ENCODE measurements at places on chromosomes 3 and 15. TPM values are rescaled to one million over a fixed set of nuclear protein-coding genes. Genes with fewer than 3 reads are reported as not detected.
A peak's percentile ranks its signal among the peaks of the same experiment; 100 is the strongest.

KCNMB3 gene
- 0.13 TPM for total RNA-seq

C2CD4A gene
- total RNA-seq = not detected

DAZL gene
- not detected for total RNA-seq

GRCh38 chr3:63069806-63070475 lies 194.7 kb upstream of the CADPS start:
- no peak for DNase-seq

CNTN3 gene
- total RNA-seq = not detected

DNA sequence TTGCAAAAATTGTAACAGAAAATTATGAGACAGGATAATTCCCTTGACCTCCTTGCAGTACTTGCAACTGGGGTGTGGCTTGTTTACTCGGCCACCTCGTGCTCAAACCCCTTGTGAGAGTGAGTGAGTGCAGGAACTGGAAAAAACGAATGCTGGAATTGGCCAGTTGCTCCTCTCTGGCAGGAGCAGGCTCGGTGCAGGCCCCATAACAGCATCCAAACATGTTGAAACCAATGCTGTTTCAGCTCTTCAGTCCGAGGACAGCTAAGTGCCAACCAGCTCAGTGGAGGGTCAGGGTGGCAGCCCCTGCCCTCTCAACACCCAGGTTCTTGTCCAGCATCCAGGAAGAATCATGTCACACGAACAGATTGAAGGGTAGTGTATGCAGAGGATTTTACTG lies 36.9 kb downstream of the METTL6 start:
- DNase-seq = no peak

GRCh38 chr3:196793246-196793645 lies 53.6 kb downstream of the PAK2 start:
- DNase-seq = peak; percentile 38

GRCh38 chr15:80474224-80475215 lies 70.3 kb downstream of the ARNT2 start:
- DNase-seq = no peak

DNA sequence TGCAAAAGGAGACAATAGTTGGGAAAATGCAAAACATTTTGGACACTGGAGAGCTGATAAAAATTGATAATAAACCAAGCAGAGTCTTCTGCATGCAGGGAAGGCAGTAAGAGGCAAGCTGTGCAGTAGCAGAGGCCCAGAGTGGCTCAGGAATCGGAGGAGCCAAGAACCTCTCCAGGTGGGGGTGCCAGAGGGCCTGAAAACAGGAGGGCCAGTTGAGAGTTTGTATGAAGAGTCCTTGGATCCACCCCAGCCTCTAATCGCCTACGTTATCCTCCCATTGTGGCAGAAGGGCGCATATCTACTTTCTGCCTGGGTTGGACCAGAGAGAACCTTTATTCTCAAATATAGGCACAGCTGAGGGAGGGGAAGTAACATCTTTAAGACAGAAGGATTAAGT lies 48.9 kb upstream of the RBP1 start:
- no peak for DNase-seq

- DNase-seq = no peak
Observed at GRCh38 chr3:127491909-127492308, 98.6 kb downstream of the TPRA1 start.

- DNase-seq = no peak
Observed at GRCh38 chr3:100274361-100274760, 13.6 kb downstream of the TBC1D23 start.

INSYN1 gene
- total RNA-seq = not detected

DNA sequence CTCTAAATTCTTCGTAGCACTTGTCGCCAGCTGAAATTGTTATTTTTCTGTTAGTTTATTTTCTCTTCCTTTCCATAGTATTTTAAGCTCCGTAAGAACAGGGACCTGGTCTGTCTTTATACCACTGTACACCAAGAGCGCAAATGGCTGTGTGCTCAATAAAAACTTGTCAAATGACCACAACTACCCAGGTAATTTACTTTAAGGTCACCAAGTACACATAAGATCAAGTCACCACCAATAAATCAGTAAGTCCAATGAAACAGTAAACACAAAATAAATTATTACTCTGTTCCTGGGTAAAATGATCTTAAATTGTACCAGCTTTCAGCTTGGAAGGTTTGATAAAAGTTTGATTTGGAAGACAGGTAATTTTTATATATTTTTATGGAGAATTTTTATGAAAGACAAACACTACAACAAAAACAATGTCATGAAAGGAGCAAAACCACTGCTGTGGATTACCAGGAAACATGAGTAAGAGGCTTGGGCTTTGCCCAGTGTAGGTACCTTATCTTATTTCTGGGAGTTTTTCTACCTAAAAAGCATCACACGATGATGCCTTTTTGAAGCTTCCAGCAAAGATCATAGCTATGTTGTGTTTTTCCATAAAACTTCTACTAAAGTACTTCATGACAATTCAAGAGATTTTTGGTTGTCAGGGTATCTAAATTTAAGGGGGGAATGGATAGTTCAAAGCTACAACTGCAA lies 406.8 kb downstream of the SHQ1 start:
- DNase-seq = no peak

- DNase-seq = no peak
Observed at GRCh38 chr3:36408146-36408545, 27.8 kb downstream of the STAC start.

CLEC3B gene
- 11.6 TPM for total RNA-seq

- no peak for DNase-seq
Observed at GRCh38 chr3:16834753-16835152, 50.0 kb upstream of the PLCL2 start.

SERP1 gene
- total RNA-seq = 93.9 TPM

DNA sequence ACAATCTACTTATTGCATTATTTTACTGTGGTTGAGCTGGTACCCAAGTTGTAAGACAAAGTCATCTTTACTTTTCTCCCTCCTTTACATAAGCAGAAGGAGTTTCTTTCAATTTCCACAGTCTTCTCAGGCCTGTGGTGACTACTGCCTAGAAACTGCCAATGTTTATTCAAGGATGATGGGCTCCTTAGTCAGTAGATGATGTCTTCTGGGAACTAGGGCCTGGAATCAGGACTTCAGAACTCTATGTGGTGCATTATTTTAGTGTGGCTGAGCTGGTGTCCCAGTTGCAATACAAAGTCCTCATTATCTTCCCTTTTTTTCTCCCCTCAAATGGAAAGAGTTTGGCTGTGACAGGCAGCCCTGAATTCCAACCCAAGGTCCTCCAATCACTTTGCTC lies 1762.5 kb downstream of the SI start:
- DNase-seq = no peak

DNA sequence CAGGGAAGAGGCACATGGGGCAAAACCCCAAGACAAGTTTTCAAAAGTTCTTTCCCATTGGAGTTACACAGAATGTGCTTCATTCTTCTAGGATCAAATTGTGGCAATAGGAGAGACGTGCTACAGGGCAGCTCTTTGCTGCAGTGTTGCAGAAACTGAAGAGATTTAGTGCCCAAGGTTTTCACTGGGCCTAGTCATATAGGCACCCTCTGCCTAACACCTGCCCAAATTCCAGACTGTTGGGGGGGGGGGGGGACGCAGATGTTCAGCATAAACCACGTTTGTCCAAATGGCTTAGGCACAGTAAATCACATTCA lies 346.8 kb upstream of the ZNF717 start:
- no peak for DNase-seq

AGBL1 gene
- not detected for total RNA-seq

DNA sequence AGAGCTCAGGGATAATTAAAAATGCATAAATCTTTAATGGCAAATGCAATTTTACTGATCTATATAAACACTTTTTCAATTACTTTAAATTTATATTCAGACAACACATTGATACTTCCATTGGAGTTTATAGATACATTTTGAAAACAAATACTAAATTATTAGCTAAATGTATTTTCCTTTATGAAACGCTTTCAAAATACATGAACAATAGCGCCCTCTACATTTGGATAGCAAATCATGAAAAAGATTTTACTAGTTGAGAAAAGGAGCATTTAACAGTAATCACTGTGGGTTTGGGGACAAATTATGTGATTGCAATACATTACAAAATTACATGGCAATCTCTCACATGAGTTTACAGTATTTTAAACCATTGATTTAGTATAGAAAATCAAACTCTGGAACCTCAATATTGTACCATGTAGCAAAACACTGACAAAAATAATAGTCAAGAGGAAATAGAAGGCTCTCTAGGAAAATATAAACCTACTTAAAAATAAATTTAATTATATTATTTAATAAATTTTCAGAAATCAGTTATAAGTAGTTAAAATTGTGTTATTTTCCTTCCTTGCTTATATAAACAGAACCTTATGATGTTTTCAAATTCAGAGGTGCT lies 207.9 kb downstream of the ZIC1 start:
- no peak for DNase-seq

OR4F6 gene
- total RNA-seq = not detected

- DNase-seq = no peak
Observed at GRCh38 chr3:149009732-149010131, 18.4 kb downstream of the GYG1 start.

DNA sequence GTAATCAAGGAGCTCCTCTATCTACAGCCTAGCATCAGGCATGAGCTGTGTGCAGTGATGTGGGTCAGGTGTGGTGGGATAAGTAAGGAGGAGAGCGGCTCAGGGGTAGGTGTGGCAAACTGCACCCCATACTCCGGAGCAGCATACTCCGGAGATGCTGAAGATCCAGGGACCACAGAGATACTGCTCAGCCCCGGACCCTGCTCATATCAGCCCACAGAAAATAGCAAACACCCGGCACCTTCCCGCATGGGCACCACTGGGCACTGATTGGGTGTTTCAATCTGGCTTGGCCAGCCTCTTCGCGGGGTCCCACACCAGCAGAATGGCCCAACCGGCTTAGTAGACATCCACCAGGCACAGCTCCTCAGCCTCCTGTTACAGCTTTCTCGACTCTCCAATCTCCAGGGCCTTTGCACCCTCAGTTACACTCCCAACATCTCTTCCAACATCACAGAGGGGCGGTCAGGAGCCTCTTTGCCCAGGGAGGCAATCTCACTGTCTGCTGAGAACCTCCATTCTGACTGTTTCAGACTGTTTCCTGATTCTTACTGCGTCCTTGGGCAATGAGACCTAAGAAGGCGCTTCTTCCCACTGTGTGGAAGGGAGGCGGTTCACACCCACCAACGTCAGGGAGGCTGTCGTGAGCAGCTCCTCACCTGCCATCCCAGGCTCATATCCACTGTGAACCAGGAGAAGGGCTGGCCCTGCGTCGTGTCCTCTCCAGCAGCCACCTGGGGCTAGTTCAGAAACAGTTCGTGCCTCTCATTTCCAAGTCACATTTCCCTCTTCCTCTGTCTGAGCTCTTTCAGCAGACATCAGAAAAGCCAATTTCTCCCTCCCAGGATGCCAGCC lies 59.8 kb downstream of the CAPN7 start:
- DNase-seq = no peak

DNA sequence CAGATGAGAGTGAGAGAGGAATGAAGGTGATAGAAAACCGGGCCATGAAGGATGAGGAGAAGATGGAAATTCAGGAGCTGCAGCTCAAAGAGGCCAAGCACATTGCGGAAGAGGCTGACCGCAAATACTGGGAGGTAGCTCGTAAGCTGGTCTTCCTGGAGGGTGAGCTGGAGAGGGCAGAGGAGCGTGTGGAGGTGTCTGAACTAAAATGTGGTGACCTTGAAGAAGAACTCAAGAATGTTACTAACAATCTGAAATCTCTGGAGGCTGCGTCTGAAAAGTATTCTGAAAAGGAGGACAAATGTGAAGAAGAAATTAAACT lies 88.9 kb downstream of the EOMES start:
- peak; percentile 54 for DNase-seq

SERINC4 gene
- not detected for total RNA-seq

APOD gene
- total RNA-seq = not detected

DNA sequence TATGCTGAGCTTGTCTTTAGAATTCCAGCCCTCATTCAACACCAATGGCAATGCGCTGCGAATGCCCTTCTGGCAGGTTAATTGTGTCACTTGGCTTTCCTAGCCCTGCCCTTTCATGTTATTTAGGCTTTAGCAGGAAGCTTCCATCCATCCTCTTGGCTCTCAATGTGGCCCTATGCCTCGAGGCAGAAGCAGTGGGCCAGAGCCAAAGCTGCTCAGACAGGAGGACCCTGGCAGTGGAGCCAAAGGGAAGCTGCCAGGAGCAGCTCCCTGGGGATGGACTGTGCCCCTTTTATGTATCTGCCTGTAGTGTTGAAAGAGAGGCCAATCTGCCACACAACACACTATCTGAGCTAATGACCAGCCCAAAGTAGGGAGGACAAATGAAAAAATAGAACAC lies 376.4 kb downstream of the CTNNB1 start:
- DNase-seq = no peak

PLA1A gene
- 0.16 TPM for total RNA-seq

DNA sequence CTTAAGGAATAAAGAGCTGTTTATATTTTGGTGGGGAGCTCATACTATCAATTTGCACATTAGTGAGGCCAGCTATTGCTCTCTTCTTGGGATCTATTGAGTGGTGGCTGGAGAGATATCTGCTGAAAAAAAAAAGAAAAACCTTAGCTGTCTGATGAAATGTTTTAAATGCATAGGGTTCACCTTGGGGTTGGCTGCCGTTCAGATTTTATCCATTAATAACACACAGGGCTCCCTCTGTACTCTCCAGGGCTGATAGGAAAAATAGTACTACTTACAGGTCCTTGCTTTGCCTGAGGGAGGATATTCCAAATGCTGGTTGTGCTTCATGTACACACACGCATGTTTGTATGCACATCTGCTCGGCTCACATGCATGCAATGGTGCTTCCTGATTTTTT lies 803.7 kb downstream of the MCTP2 start:
- no peak for DNase-seq

- no peak for DNase-seq
Observed at GRCh38 chr3:151940481-151940880, 67.0 kb downstream of the SUCNR1 start.

SLCO3A1 gene
- total RNA-seq = not detected

GRCh38 chr15:91186904-91187656 lies 87.0 kb downstream of the SV2B start:
- no peak for DNase-seq

ALDH1A3 gene
- 1.9 TPM for total RNA-seq

GRCh38 chr3:30648670-30649357 lies 42.4 kb downstream of the TGFBR2 start:
- DNase-seq = no peak

ANKRD63 gene
- total RNA-seq = 11.4 TPM

DNA sequence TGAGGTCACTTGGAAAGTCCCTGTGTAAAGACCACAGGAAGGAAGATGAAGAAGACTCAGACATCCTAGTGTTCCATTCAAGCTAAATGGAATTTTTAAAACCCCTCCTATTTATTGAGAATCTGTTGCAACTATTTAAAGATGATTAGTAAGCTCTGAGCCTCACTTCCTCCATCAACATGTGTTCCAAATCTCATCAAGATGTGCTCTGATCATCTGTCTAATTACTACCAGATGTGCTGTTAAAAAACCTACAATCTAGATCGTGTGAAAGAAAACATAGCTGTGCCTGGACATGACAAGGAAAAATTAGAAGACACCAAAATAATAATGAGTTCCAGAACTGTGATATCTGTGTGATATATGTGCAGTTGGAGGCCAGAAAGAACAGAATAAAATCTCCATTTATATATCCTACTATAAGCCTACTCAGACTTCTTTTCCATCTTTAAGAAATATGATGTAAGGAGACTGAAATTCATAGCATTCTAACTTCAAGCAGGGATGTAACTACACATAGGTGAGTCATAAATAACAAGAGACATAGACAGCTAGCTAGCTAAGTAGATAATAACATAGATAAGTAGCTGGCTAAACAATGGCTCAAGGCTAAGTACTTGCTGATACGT lies 7.8 kb downstream of the XPC start:
- no peak for DNase-seq
